Large intestine (tissue), 12 donors: ENCODE measurements at places on chromosomes 2 and 18.

GRCh38 chr2:98928242-98928641, 7.8 kb downstream of the CRACDL start:
- no peak for DNase-seq

GRCh38 chr18:63648241-63648640, 4.2 kb upstream of the SERPINB4 start:
- no peak for DNase-seq

DNA sequence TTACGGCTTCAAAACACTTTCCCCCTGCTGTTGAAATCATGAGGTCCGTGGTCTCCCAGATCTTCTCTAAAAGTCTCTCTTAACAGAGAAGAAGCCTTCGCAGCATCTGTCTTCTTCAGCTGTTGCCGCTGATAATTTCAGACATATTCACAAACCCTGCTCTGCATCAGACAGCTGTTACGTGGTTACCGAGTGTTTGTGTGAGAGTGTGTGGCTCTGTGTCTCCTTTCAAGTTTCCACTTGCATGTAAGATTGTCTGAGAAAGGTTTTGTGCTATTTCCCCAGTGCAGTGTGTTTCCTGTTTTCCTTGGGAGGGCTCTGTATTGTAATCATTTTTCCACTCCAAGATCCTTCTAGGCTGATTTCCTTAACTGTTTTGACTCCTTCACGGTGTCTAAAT, 32.8 kb downstream of the MAIP1 start:
- no peak for DNase-seq

DNA sequence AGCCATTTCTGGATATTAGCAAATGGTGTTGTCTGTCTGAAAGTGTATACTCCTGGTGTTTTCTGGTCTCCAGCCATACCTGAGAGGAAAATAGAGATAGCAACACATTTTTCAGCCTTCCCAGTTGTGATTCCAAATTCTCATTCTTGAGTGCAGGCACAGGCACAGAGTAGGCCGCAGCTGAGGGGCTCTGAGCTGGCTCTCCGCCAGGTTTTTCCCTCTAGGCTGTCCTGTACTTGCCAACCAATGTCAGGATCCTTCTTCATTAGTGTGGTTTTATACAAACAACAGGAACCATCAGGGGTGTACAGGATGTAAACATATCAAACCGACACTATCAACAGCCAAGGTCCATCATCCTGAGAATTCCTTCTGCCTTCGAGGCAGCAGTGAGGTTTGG, 1733.6 kb upstream of the CELF4 start:
- no peak for DNase-seq

DNA sequence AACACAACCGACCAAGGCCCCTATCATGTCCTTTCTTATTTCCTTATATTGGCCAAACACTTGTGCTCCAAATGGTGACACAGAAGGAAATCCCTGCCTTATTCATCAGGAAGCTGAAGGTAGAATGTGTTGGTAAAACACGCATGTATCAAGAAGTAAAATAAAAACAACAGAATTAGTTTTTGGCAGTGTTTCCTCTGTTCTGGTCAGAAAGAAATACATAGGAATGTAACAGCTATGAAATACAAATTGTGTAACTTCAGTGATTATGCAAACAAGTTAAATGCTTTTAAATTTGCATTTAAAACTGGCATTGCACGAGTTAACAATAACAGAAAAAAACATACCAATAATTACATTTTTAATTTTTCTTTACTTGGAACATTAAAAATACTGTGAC, 19.3 kb downstream of the ST6GAL2 start:
- no peak for DNase-seq

DNA sequence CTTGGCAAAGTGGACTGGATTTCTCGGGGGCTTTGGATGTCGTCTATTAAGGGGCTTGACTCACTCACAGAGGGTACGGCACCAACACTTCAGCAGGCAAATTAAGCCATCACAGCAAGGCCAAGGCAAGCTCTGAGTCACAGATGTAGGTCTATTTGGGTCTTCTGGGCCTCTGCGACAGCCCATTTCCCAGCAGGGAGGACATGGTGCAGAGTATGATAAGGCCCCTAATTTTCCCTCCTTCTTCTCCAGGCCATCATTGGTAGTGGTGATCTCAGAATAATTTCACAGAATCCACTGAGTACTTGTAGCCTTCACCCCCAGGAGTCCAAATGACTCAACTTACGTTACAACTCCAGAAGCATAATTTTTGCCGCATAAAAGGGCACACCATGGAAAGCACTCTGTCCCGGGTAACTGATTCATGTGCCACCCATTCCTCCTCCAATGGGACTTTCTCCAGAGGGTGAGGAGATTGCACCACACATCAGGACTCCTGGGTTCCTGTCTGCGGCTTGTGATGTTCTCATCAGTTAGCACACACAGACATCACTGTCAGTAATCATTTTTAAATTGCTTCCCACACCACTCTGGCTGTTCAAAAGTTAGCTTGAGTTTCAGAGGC, 164.9 kb downstream of the TXNL1 start:
- no peak for DNase-seq
